ENCODE measurements at places on chromosomes 12 and 14. TPM values are rescaled to one million over a fixed set of nuclear protein-coding genes. Genes with fewer than 3 reads are reported as not detected.

DNA sequence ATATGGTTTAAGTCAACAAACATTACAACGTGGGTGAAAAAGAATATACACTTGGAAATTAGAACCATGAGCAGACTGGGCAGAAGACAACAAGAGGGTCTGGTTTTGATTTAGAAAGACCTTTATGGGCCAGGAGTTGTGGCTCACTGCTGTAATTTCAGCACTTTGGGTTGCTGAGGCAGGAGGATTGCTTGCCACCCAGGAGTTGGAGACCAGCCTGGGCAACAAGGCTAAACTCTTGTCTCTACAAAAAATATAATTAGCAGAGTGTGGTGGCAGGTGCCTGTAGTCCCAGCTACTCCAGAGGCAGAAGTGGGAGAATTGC, 2.7 kb upstream of the NFKBIA start:
- H3K4me3 ChIP-seq, result no peak overlapping the region
- H3K4me1 ChIP-seq, result peaks cover 23% of the 10 kb centered on the region
- peaks cover 4% of the 10 kb centered on the region for H3K36me3 ChIP-seq
- H3K27me3 ChIP-seq, result no peaks in the 10 kb centered on the region
- no peak for DNase-seq

GRCh38 chr12:105729926-105730325, 399.4 kb downstream of the C12orf75 start:
- H3K36me3 ChIP-seq, result no peaks in the 10 kb centered on the region
- no peak overlapping the region for H3K27ac ChIP-seq
- no peaks in the 10 kb centered on the region for H3K27me3 ChIP-seq
- no peak overlapping the region for H3K4me3 ChIP-seq
- no peak for DNase-seq
- H3K4me1 ChIP-seq, result no peaks in the 10 kb centered on the region

DNA sequence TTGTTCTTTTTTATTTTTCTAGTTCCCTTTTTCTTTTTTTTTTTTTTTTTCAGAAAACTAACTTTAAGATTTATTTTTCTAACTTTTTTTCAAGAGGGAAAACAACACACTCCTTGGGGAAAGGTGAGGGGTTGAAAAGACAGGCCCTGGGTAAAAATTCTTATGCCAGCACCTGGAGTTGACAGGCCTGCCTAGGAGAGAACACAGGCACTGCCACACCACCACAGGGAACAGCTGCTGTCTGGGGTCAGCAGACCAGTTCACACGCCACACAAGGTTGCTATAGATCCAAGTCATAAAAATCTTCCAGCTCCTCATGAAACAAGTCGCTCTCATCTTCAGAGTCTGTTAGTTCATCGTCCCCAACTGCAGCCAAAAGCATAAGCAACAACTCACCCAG, 246.4 kb downstream of the C12orf50 start:
- H3K27me3 ChIP-seq, result no peaks in the 10 kb centered on the region
- DNase-seq, result no peak
- no peaks in the 10 kb centered on the region for H3K4me1 ChIP-seq

DNA sequence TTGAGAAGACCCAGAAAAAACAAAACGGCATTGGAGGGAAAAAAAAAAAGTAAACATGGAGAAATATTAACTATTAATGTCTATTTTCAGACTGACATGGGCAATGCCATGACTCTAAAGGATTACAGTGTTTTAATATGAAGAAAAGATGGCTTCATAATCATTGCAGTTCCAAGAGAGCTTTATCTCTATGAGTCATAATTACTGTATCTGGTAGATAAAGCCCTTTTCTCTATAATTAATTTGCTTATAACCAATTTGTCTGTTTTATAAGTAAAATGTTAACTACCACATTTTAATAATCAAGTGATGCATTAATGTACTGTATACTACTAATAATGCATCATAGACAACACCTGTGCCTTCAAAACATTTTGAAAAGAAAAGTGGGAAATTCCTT, 59.7 kb downstream of the CLIP1 start:
- no peaks in the 10 kb centered on the region for H3K27me3 ChIP-seq
- DNase-seq, result no peak
- H3K4me1 ChIP-seq, result peaks cover 7% of the 10 kb centered on the region
- no peak overlapping the region for H3K4me3 ChIP-seq
- H3K36me3 ChIP-seq, result no peaks in the 10 kb centered on the region

DNA sequence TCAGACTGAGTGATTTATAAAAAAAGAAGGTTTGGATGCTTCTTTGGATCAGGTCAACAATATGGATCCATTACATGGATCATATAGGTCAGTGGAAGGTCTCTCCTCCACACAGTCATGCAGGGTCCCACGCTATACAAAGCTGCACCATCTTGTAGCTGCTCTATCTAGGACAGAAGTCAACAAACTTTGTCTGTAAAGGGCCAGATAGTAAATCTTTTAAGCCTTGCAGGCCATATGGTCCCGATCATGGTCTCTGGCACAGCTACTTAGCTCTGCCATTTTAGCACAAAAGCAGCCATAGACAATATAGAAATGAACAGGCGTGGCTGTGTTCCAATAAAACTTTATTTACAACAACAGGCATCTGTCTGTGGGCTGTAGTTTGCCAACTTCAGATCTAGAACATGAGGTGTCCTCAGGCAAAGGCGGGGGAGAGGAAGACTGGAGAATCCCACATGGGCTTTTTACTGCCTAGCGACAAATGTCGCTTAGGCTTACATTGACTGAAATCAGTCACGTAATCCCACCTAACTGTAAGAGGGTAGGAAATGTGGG, 36.7 kb downstream of the TMEM233 start:
- H3K36me3 ChIP-seq, result no peaks in the 10 kb centered on the region
- H3K4me3 ChIP-seq, result no peak overlapping the region
- DNase-seq, result no peak
- no peaks in the 10 kb centered on the region for H3K27me3 ChIP-seq
- H3K27ac ChIP-seq, result no peak overlapping the region

DNA sequence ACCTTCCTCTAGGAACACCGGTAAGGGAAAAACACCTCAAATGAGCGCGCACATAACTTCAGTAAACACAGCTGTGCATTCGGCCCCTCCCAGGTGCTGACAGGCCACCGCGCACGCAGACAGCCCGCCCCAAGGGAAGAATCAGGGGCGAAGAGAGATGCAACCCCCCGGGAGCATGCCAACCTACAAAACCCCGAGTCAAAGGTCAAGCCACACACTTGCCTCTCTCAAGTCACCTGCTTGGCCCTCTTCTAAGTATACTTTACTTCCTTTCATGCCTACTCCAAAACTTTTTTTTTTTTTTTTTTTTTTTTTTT, 2.3 kb upstream of the CYP46A1 start:
- peaks cover 3% of the 10 kb centered on the region for H3K27me3 ChIP-seq
- H3K4me1 ChIP-seq, result peaks cover 14% of the 10 kb centered on the region
- no peaks in the 10 kb centered on the region for H3K36me3 ChIP-seq
- H3K27ac ChIP-seq, result no peak overlapping the region
- DNase-seq, result no peak

DNA sequence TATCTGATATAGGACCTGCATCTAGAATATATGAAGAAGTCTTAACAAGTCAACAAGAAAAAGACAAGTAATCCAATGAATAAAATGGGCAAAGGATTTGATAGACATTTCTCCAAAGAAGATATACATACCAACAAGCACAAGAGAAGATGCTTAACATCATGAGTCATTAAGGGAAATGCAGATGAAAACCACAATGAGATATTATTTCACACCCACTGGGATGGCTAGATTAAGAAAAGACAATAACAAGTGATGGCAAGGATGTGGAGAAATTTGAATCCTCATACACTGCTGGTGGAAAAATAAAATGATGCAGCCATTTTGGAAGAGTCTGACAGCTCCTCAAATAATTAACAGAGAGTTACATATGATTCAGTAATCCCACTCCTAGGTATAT, 502.6 kb downstream of the FUT8 start:
- H3K27me3 ChIP-seq, result no peaks in the 10 kb centered on the region
- H3K27ac ChIP-seq, result no peak overlapping the region
- no peak overlapping the region for H3K4me3 ChIP-seq
- no peaks in the 10 kb centered on the region for H3K4me1 ChIP-seq

DNA sequence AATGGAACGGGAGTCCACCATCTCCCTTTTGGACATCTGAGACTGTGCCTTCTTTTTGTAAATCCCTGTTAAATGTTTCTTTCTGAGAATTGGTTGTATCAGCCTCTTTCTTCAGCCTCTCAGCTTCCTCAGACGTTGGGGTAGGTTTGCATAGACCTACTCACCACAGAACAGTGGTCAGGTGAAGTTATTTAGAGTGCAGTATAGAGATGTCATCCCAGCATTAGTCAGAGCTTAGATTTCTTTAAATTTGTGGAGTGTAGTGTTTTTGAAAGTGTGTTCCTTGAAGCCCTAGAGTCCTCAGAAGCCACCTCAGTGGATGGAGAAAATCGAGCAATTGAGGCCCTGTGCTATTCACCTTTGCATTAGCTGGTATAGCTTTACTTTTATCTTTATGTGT, 8.9 kb upstream of the EEA1 start:
- H3K4me3 ChIP-seq, result no peak overlapping the region
- H3K27me3 ChIP-seq, result no peaks in the 10 kb centered on the region
- H3K4me1 ChIP-seq, result peaks cover 1% of the 10 kb centered on the region
- H3K27ac ChIP-seq, result no peak overlapping the region
- no peaks in the 10 kb centered on the region for H3K36me3 ChIP-seq
- no peak for DNase-seq

The SSPN gene
- 4.1 TPM for total RNA-seq

The CCER1 gene
- not detected for total RNA-seq
